Osteocyte (in vitro differentiated cells): ENCODE measurements at places on chromosomes 6 and 20. TPM values are rescaled to one million over a fixed set of nuclear protein-coding genes. Genes with fewer than 3 reads are reported as not detected.
A peak's percentile ranks its signal among the peaks of the same experiment; 100 is the strongest.

DNA sequence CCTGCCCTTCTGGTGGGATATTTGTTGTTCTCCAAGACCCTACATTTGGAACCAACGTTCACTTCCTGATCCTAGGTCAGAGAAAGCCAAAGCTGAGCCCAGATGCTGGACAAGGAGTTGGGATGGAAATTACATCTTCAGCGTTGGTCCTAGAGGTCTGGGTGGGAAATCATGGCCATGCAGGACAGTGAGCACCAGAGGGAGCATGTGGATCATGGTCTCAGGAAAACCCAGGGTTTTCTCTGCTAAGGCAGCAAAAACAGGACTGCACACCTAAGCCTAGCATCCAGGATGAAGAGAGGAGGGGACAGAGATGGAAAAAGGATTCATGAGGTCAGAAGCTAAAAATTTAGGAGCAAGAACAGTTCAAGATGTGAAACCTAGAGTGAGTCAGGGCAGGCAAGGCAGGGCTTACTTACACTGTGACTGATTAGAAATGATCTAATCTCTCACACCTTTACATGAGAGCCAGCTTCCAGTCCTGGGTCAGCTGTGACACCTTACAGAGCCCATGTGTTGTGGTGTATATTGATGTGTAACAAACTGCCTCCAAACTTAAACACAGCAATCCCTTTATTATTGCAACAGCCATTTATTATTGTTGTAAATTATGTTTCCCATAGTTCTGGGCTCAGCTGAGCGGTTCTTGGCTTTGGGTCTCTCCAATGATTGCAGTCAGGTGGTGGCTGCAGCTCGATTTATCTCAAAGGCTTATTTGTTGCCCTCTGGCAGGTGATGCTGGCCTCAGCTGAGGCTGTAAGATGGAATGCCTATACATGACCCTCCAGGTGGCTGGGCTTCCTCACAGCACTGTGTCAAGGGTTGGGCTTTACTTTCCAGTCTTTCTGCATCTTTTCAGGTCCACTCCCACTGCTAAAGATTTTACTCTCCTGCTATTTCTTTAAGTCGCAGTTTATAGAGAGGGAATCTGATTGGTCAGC lies 6.5 kb downstream of the C20orf202 start:
- DNase-seq: no peak

GRCh38 chr6:112013051-112013450 lies 40.9 kb upstream of the CCN6 start:
- DNase-seq: no peak

DNA sequence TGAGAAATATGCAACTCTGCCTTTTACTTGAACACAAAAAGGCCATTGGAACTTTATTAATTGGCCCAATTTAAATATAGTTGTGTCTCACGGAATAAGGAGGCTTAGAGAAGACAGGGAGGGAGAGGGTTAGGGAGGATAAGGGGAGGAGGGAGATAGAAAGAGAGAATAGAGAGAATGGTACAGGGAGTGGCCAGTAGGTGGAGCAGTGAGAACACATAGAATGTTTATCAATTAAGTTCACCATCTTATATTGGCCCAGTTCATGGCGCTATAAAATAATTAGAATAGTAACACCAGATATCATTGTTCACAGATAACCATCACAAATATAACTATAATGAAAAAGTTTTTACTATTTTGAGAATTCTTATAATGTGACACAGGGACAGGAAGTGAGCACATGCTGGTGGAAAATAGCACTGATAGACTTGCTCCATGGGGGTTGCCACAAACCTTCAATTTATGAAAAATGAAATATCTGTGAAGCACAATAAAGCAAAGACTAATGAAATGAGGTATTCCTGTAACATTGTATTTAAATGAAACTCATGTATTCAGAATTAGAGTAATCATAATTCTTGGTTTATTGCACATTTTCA lies 374.1 kb upstream of the MANEA start:
- DNase-seq: no peak

GRCh38 chr6:73017476-73017875 lies 207.8 kb downstream of the KHDC1L start:
- no peak for DNase-seq

DNA sequence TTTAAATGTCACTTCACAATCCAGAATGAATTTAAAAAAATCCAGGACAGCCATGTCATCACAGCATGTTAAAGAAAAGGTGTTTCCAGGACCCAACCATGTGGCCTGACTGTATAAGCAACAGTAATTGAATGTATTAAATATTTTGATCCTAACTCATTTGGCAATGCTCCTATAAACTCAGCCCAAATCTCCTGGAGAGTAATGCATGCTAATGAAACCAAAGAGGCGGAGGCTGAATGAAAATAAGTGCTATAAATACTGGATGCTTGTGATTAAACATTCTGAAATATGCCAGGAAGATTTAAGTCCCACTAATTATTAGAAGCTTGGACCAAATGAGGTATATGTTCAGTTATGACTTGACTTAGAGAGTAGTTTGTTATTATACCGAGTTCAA lies 486.8 kb downstream of the FRK start:
- no peak for DNase-seq

GRCh38 chr6:49004801-49005200 lies 458.3 kb downstream of the MMUT start:
- DNase-seq: no peak

HLA-DQA1 gene
- total RNA-seq: not detected in 2 replicates

DNA sequence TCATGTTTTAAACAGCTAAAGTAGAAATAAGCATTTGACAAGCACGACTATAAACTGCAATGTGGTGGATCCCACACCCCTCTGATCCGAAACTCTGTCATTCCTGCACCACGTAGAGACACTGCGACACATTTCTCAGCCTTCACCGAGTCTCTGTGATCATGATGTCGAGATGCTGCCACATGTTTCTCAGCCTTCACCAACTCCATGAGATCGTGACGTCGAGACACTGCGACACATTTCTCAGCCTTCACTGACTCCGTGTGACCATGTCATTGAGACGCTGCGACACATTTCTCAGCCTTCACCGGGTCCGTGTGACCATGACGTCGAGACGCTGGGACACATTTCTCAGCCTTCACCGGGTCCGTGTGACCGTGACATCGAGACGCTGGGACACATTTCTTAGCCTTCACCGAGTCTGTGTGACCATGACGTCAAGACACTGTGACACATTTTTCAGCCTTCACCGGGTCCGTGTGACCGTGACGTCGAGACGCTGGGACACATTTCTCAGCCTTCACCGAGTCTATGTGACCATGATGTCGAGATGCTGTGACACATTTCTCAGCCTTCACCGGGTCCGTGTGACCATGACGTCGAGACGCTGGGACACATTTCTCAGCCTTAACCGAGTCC lies 143.0 kb downstream of the TTLL2 start:
- DNase-seq: peak; percentile 63

- no peak for DNase-seq
Observed at GRCh38 chr6:13046084-13046483, 282.3 kb downstream of the TBC1D7 start.

- DNase-seq: no peak
Observed at GRCh38 chr6:13841936-13842335, 27.6 kb upstream of the MCUR1 start.

DNA sequence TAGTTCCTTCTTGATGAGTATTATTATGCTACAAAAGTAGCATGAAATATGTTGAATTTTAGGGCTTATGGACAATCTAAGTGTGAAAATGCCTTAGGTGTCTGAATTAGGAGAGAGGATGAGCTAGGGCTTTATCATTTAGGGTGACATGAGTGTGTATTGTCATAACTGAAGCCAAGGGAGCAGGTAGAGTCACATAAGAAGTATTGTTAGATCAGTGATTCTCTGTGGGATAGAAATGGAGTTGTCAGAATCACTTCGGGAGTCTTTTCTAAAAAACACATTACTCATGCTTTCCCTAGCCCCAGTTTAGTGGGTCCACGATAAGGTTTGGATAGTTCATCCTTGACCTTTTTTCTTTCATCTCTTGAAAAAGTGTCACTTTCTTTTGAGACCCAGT lies 16.4 kb downstream of the ZFAND3 start:
- DNase-seq: no peak

DNA sequence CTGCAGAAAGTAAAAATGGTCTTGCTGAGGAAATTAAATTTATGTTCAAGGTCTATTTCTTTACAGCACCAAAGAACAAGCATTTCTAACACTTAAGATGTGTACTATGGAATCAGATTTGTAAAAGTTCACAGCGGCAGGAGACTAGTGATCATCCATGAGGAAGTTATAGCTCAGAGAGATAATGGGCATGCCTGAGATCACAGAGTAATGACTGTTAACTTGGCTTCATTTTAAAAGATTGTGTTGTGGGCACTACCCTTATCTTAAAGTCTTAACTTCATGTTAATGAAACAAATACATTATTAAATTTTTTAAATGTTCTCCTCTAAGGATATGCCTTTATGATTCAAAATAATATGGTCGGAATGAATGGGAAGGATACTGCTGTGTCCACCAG lies 168.6 kb downstream of the GMPR start:
- no peak for DNase-seq

VGLL2 gene
- total RNA-seq: not detected in 2 replicates

GRCh38 chr6:119934816-119935215 lies 585.3 kb upstream of the MAN1A1 start:
- no peak for DNase-seq

GRCh38 chr20:45867819-45868176 lies 10.4 kb downstream of the ZSWIM3 start:
- DNase-seq: no peak

- DNase-seq: no peak
Observed at GRCh38 chr6:112979830-112980229, 632.7 kb downstream of the RFPL4B start.

DNA sequence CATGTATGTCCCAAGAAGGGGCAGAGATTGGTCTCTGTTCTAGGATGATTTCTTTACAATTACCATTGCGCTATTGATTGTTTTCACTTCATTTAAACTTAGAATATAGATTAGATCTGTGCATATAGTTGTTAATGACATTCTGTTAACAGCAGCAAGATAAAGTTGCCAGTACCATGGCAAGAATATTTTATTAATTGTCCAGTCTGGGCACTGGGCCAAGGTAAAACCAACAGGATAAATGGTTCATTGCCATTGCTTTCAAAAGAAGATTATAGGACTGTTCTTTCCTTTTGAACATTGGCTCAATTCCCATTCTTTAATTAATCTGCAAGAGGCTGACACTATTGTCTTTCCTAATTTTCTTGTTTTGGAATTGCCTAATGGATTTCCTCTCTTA lies 592.4 kb downstream of the RFPL4B start:
- no peak for DNase-seq

TNFAIP3 gene
- total RNA-seq: 12.0 and 17.4 TPM in 2 replicates

DNA sequence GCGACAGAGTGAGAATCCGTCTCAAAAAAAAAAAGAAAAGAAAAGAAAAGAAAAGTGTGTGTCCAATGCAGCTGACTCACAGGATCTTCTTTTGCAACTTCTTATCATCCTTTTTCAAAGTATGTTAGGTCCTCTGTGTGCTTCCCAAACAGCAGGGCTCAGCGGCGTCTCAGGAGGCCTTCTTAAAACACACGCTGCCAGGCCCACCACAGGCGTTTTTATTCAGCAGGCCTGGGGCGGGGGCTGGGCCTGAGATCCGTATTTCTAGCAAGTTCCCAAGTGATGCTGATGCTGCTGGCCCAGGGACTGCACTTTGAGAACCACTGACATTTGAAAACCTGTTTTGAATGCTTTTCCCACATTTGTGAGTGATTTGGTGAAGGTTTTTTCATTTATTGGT lies 57.1 kb downstream of the PSMG4 start:
- no peak for DNase-seq

DNA sequence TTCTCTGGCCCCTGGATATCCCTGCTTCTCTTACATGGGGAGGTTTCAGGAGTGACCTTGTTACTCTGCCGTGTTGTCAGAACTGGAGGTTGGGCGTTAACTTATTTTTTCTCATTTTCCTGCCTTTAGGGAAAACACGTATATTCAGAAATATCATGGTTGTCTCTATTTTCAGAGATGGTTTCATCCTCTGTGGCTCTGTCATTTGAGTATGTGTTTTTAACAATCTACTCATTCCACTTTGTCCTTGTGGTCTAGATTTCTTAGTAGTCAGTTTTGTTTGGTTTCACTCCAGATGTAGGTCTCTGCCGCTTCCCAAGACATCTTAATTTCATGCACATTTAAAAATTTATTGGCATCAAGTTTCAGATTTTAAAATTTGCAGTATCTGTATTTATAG lies 45.9 kb downstream of the KCNS1 start:
- DNase-seq: no peak

DNA sequence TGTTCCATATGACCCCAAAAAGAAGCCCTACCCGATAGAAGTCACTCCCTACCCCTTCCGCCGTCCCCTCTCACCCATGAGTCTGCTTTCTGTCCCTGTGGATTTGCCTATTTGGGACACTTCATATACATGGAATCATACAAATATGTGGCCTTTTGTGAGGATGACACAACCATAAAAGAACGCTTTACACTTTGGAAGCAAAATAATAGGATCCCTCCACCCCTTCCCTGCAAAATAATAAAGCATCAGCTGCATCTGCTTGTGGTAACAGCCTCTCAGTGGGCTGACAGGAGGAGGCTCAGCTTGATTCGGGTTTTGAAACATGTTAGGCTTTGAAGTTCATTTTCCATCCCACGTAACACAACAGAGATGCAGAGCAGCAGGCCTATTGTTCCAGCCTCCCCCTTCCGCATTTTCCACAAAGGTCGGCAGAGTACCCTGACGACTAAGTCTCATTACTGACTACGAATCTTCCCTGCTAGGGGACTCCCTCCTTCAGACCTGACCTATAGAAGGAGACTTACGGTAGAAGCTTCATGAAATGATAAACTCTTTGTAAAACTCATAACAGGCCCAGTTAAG lies 99.1 kb downstream of the ALDH8A1 start:
- no peak for DNase-seq

GRCh38 chr20:35200267-35200666 lies 26.2 kb upstream of the MMP24 start:
- no peak for DNase-seq

DNA sequence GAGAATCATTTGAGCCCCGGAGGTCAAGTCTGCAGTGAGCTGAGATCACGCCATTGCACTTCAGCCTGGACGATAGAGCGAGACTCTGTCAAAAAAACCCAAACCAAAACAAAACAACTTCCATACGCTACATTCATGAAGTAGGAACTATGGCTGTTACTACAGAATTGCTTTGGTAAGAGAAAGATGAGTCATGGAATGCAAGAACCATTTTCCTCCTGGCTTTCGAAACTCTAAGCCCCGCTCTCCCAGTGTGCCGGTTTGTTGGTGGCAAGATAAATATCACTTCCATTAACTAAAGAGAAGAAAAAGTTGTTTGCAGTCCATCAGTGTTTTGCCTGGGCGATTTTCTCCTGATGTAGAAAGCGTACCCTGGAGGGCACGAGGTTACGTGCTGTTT lies 61.3 kb downstream of the ZDHHC14 start:
- no peak for DNase-seq

DNA sequence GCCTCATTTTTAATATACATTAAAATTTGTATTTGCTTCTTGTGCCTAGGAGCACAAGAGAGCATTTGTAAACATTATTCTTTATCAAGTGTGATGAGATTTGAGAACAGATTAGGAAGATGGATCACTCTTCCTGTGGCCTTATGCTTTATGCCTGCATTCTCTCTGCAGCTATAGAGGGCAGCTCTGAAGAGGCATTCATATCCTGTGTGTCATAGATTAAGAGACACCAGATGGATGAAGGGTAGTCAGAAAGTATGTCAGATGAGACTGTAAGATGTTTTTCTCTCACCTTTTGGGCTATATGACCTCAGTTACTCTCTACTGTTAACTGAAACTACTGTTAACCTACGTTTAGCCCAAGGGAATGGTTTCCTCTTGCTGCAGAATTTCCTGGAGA lies 61.4 kb downstream of the DNAH8 start:
- no peak for DNase-seq

CALHM4 gene
- not detected in 2 replicates for total RNA-seq
